Astrocyte of the spinal cord (primary cell): ENCODE measurements at places on chromosomes 16 and 17.

- peak; percentile 93 for DNase-seq
Observed at GRCh38 chr16:81486540-81487061, 42.0 kb downstream of the CMIP start.

DNA sequence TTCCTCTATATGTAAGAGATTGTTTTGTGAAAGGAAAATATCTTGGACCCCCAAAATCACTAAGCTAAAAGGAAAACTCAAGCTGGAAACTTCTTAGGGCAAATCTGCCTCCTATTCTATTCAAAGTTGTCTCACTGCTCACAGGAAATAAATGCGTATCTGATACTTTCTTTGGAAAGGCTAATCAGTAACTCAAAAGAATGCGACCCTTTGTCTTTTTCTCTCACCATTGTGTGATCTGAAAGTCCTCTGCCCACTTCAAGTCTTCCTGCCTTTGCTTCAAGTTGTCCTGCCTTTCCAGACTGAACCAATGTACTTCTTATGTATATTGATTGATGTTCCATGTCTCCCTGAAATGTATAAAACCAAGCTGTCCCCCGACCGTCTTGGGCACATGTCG is 157.3 kb downstream of the KIF2B start:
- DNase-seq: no peak

GRCh38 chr17:78873519-78874340 is 29.3 kb downstream of the CEP295NL start:
- DNase-seq: peak; percentile 82

DNA sequence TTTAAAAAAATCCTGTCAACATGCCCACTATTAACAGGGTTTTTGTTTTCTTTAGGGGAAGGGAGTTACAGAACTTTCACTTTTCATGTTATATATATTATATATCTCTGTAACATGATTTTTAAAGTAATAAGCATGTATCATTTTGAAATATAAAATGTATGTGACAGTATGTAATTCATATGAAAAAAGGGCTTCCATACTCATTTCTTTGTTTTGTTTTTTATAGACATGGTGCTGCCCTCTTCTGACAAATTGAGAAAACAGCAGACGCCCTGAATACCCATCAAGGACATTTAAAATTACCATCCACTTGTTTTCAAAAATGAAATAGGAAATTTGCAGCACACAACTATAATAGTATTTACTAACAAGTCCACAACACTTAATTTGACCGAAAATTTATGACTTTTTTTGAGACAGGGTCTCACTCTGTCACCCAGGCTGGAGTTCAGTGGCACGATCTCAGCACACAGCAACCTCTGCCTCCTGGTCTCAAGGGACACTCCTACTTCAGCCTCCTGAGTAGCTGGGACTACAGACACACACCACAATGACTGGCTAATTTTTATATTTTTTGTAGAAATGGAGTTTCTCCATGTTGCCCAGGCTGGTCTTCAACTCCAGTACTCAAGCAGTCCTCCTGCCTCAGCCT is 30.4 kb downstream of the CFDP1 start:
- peak; percentile 70 for DNase-seq

GRCh38 chr17:76734080-76734840 is 2.9 kb downstream of the SRSF2 start:
- no peak for DNase-seq

DNA sequence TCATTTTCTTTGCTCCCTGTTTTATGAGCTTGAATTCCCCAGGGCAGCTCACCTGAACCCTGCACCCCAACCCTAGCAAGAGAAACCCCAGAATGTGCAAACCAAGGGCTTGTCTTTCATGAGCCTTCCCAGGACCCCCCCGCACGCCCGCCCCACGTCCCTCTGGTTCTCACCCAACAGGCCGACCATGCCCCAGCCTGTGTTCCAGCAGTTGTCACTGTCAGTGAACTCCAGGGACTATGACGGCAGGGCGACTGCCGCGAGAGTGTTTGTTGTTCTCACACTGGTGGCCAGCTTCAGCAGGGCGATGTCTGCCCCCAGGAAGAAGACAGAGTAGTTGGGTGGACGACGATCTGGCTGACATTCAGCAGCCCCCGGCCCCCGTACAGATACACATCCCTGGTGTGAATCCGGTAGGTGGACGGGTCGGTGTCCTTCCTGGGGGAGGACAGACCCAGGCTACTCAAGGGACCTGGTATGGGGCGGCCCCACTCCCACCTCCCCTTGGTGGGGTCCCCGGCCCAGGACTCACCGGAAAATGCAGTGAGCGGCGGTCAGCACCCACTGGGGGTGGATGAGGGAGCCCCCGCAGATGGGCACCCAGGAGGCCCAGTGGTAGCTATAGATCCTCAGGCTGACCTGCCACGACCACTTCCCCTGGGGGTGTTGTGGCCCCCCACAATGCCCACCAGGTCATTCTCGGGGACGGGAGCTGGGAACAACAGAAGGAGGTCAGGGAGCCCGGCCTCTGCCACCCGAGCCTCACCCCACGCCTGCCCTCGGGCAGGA is 20.1 kb downstream of the TPSD1 start:
- no peak for DNase-seq

DNA sequence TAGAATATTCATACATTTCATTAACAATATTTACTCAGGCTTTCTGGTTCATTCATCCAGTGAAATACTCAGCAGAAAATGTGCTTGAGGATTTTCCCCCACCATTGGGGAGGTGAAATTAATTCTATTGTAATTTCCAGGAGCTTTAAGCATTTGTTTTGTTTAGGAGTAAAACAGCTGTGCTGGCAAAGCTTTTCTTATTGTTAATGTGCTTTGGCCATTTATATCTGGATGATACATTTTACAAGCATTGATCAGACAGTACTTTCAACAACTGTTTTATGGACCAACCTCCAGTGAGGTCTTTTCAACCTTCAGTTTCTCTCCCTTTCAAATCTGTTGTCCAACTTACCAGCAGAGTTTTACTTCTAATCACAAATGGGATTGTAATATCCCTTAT is 672.4 kb downstream of the CDH11 start:
- DNase-seq: no peak

GRCh38 chr17:77404812-77405581 is 264.2 kb downstream of the SEC14L1 start:
- peak; percentile 64 for DNase-seq

GRCh38 chr17:50067996-50068395 is 12.1 kb downstream of the ITGA3 start:
- no peak for DNase-seq

DNA sequence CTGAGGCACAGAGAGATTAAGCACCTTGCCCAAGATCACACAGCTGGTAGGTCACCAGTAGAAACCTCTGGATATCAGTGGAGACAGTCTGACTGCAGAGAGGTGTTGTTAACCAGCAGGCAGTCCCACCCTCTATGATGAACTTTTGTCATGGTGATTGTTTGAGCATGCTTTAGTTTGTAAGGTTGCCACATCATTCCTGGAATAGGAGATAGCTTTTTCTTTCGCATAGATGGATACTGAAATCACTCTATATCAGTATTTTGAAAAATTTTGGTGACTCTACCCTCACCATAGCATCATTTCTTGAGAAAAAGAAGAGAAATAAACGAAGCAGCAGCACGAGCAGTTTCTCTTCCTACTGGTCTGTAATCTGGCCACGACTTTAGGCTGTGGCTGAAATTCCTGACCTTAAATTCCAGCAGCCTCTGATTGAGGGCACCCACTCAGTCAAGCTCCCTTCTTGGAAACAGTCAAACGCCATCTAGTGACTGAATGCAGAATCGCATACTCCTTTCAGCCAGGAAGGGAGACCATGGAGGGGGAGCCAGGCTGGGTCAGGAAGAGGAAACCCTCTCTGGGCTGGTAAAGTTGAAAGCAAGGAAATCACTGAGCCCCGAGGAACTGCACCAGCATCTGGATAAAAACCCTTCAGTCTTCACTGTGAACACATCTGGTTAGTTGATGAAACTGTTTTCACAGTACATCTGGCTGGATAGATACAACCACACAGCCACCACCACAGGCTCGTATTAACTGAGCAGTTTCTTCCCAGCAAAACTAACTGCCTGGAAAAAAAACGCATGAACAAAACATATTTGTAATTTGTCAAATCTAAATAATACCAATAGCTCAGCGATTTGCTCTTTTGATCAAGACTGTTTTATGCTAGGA is 108.5 kb upstream of the XYLT1 start:
- peak; percentile 82 for DNase-seq

GRCh38 chr17:65290616-65291015 is 153.4 kb downstream of the RGS9 start:
- DNase-seq: no peak

DNA sequence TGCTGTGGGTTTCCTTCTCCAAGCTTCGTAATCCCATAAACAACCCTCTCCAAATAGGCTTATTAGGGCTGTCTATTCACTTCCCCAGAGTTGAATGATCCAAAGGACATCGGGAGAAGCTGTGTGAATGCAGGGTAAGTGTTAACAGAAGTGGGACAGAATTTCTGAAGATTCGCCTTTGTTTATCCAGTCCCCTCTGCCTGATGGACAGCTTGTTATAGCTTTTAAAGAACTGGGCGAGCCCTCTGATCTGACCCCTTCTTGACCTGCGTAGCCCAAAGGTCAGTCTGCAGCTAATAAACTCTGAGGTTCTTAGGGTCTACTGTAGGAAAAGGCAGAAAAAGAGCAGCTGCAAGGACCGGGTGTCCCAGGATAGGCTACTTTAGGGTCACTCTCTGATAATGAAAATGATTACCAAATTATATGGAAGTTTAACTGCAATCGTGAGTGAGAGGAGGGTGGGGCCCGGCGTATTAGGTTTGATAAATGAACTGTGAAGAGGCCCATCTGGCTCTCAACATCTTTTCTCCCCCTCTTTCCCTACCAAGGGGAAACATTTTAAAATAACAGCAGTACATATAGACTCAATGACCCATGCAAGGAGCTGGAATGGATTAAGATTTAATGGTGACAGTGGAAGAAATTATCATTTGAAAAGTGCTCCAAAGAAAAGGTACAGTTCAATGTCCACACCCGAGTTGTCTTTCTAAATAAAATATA is 233.4 kb downstream of the FTO start:
- no peak for DNase-seq

DNA sequence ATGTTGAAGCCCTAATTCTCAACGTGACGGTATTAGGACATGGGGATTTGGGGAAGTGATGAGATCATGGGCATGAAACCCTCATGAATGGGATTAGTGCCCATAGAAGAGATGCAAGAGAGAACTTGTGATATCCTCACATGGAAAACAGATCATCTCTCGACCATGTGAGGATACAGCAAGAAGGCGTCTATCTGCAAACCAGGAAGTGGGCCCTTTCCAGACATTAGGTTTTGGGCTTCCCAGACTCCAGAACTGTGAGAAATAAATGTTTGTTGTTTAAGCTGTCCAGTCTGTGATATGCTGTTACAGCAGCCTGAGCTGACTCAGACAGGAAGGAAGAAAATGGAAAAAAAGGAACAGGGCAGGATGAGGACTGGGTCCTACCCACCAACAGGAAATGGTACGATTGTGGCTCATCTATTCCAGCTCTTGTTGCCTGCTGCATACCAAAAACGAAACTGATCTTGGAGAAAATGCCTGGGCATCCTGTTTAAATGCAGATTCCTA is 21.9 kb upstream of the SSTR2 start:
- peak; percentile 31 for DNase-seq

DNA sequence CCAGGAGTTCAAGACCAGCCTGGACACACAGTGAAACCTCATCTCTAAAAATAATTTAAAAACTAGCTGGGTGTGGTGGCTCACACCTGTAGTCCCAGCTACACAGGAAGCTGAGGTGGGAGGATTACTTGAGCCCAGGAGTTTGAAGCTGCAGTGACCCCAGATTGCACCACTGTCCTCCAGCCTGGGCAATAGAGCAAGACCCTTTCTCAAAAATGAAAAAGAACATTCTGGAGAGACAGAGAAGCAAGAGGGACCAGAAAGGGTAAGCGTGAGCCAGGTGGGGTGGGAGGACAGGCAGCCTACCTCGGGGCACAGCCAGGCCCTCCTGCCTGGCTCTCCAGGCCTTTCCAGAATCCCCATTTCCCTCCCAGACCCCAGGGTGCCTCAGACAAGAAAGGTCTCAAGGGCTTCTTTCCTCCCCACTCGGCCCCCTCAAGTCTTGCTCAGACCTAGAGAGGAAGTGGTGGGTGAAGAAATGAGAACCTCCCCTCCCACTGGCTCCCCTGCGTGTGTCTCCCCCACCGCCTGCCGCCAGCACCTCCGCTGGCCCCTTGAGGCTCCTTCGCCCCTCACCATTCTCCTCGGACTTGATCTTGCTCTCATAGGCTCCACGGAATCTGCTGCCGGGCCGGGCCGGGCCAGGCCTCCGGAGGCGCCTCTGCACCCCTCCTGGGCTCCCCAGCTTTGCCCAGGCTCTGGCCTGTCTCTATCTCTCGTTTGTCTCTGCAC is 503 bp downstream of the C16orf54 start:
- no peak for DNase-seq

DNA sequence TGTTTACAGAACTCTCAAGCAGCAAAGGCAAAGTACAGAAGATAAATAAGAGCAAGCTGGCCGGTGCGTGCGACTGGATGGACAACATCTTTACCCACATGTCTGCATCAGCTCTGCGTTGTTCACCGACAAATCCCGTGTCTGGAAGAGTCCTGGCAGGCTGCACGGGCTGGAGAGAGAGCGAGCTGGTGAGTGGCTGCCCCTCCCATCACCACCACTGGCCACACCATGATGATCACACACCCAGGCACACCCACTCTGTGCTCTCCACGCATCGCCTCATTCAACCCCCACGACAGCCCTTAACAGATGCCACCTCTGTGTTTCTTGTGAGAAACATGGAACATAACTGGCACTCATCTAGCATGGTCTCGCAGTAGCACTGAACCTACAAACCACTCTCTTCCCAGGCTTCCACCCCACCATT is 59.2 kb downstream of the ANKRD11 start:
- peak; percentile 49 for DNase-seq

DNA sequence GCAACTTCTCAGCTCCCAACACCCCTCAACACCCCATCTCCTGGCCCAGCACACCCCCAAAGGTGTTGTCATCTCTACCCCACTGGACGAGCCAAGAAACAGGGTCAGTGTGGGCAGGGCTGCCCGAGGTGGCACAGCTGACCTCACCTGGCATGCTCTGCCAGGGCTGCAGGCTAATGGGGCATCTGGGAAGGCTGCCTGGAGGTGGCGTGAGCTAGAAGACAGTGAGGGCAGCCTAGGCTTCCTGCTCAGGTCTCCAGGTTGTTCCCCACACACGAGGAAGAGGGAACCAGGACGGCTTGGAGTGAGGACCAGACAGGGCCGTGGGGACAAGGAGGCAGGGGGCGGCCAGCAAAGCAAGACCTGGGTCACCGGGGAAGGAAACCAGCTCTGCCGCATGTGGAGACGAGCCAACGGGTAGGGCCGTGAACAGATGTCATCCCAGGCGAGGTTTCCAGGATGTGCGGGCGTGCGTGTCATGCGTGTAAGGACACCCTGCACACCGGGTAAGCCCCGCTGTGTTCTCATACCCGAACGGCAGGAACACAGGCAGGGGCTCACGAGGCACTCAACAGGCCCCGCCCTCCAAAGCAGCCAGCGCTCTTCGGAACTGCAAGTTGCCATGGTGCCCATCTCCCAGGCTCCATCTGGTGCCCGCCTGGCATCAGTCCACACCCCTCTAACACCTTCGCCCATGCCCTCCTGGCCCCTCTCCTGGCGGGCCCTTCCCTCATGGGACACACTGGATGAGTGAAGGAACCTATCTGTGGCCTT is 29.6 kb upstream of the PVALEF start:
- no peak for DNase-seq

GRCh38 chr17:56441308-56441707 is 152.2 kb upstream of the NOG start:
- DNase-seq: peak; percentile 16

- DNase-seq: no peak
Observed at GRCh38 chr17:57909551-57909950, 45.7 kb downstream of the CUEDC1 start.
